ENCODE measurements at places on chromosomes 2 and 18. TPM values are rescaled to one million over a fixed set of nuclear protein-coding genes. Genes with fewer than 3 reads are reported as not detected.

The HOXD4 gene
- polyA plus RNA-seq: 0.19 TPM

The KYNU gene
- polyA plus RNA-seq: 0.76 TPM

The NYAP2 gene
- polyA plus RNA-seq: not detected

The COL4A3 gene
- 0.55 TPM for polyA plus RNA-seq

The AQP12B gene
- polyA plus RNA-seq: not detected

The CFAP65 gene
- not detected for polyA plus RNA-seq

The IGFBP2 gene
- 172 TPM for polyA plus RNA-seq

The APCDD1 gene
- 10.4 TPM for polyA plus RNA-seq

The DPP4 gene
- polyA plus RNA-seq: 3.4 TPM
